KBM-7 (cell line): ENCODE measurements at places on chromosomes 11 and 22.
A peak's percentile ranks its signal among the peaks of the same experiment; 100 is the strongest.

DNA sequence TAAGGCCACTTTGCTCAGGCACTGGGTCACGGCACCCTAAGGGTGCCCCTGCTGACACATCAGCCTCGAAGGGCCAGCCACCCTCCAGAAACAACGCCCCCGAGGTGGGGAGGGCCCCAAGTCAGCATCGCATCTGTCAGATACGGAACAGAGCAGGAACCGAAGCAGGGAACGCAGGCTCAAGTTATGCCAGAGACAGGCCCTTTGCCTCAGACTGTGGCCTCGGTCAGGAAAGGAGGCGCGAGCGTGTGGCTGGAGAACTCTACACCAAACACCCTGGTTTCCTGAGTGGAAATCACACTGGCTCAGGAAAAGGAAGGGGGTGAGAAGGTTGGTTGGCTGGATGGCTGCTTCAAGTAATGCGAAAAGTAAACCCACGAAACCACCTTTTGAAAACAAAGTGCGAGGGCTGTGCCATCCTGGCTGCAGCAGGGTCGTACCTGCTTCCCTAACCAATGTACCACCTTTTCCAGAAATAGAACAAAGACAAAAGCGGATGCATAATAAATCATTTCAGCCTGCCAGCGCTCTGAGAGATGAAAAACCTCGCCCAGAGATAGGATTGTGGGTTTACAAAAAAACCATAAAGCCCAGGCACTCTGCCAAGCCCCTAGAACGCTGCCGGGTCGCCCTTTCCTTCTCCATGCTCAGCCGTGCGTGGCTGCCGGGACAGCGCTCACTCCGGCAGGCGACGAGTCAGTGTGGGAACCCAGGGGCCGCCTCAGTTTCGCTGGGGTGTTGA lies 38.6 kb downstream of the TRMU start:
- DNase-seq = peak; percentile 89

DNA sequence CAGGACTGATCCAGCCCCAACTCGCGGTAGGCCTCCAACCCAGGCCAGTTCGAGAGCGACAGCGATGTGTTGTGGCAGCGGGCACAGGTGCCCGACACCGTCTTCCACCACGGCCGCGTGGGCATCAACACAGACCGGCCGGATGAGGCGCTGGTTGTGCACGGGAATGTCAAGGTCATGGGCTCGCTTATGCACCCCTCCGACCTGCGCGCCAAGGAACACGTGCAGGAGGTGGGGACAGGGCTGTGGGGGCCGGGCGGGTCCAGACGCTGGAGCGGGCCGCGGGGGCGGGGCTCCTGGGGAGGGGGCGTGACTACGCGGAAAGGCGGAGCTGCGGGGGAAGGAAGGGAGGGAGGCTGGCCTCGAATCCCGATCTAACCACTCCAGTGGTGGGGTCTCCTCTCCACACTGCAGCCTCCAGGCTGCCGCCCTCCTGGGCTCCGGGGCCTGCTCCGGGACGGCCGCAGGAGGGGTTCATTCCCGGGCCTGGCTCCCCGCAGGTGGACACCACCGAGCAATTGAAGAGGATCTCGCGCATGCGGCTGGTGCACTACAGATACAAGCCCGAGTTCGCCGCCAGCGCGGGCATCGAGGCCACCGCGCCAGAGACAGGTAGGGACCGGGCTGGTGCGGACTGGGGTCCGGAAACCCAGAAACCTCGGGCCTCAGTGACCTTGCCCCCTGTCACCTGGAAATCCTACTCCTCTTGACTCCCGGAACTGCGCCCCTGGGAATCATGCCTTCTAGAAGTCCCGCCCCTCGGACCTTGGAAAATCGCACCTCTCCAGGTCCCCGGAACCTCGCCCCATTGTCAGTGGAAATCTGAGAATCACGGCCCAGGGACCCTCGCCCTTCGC lies 14.9 kb downstream of the TMEM258 start:
- DNase-seq = no peak

DNA sequence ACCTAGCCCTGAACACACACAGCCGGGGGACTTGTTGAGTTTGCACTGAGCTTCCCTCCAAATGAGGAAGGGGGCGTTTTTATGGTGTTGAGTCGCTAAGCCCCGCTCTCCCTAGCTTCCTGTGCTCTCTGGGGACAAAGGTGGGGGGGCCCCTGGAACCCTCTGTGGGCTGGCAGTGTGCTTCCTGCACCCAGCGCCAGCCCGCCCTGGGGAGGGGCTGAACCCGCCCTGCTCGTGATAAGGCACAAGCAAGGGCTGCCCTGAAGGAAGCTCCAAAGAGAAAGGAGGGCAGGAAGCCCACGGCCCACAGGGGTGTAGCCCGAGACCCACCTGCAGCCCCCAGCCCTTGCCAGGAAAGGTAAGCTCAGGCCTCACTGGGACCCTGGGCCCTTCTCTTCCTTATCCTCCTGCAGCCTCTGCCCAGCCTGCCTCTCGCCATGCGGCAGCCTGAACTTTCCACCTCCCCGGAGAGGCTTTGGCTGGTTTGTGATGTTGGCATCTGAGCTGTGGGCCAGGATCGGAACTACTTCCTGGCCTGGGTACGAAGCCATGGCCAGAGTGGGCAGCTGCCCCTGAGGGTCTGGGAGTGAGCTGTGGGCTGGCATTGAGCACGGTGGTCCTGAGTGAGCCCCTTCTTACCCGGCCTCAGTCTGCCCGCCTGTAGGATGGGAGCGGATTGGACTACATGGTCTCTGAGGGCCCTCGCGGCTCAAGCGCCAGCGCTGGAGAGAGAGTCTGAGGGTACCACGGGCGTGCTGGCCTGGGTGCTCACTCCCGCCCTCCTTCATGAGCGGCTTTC lies at the start of gene FERMT3:
Gene FERMT3 (plus strand): TSS at position 265 of the 799 bp plus-strand sequence. CDS start 644 bp downstream, outside the sequence.
- DNase-seq = peak; percentile 92

GRCh38 chr11:130551388-130551787 lies 102.9 kb downstream of the ADAMTS15 start:
- DNase-seq = no peak

GRCh38 chr11:35234460-35235156 lies 95.6 kb downstream of the CD44 start:
- DNase-seq = no peak

DNA sequence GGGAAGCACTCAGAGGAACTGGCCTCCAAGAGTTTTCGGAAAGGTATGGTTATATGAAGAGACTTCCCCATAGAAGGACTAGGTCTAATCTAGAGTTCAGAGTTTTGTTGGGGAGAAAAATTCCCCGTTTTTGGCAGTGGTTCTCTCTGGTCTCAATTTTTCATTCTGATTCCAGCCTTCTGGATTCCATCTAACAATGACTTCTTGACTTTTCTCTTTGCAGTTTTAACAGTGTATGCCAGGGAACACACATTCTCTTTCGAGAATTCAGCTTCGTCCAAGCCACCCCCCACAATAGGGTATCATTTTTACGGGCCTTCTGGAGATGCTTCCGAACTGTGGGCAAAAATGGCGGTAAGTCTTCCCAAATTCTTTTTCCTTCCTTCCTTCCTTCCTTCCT lies 115.6 kb downstream of the CSTPP1 start:
- no peak for DNase-seq

DNA sequence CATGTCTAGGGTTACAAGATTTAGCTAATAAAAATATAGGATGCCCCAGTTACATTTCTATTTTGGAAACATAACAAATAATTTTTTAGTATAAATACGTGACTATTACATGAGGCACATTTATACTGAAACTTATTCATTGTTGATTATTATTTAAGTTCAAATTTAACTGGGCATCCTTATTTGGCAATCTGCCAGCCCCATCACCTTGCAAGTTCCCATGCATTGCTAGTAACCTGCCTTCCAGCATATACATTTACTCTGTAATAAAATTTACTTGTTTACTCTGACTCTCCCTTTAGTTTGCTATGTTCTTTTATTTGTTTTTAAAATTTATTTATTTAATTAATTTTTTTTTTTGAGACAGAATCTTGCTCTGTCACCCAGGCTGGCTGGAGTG lies 654.9 kb upstream of the CCDC90B start:
- DNase-seq = no peak

DNA sequence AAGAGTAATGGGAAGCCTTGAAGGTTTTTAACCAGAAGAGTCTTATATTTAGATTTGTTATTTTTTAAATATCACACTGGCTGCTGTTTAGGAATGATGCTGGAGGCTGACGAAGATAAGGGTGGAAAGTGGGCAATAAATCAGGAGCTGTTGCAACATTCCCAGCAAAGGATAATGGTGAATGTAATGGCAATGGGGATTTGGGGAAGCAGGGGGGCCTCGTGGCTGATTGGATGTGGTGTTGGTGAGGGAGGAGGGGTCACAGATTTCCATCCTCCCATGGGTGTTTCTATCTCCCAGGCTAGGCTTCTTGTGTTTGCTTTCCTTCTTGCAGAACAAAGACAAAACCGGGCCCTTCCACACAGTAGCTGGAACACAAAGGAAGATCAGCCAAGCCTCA lies 80.8 kb downstream of the PIWIL4 start:
- DNase-seq = no peak

- DNase-seq = no peak
Measured at GRCh38 chr11:70720281-70720680, 322.0 kb downstream of the CTTN start.

- DNase-seq = no peak
Measured at GRCh38 chr11:44243086-44243485, 66.9 kb downstream of the ALX4 start.

DNA sequence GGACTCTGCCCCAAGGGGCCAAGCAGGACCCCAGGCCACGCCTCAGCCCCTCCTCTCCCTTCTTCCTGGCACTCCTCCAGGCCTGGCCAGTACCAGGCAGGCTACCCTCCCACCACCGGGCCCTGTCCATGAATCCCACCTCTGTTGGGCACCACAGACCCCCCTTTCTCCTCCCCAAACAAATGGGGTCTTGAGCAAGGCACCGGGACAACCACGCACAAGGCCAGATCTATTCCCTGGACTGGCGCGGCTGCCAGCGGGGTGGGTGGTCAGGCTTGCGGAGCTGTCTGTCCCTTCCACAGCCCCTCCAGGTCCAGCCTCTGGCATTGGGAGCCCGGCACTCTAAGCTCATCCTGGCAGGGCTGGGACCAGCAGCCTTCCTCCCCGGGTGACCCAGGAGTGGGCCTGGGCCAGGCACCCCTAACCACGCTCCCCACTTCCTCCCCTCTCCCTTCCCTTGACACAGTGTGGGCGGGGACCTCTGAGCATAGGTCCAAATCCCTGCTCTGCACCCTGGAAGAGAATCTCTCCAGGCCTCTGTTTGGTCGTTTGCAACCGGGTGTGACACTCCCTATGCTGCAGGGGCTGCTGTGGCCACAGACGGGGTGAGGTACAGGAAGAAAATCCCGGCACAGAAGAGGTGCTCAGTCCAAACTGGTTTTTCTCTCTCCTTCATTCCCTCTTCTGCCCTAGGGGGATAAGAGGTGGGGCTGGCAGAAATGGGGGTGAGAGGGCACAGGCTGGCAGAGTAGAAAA lies 14.6 kb downstream of the ELFN2 start:
- DNase-seq = no peak

DNA sequence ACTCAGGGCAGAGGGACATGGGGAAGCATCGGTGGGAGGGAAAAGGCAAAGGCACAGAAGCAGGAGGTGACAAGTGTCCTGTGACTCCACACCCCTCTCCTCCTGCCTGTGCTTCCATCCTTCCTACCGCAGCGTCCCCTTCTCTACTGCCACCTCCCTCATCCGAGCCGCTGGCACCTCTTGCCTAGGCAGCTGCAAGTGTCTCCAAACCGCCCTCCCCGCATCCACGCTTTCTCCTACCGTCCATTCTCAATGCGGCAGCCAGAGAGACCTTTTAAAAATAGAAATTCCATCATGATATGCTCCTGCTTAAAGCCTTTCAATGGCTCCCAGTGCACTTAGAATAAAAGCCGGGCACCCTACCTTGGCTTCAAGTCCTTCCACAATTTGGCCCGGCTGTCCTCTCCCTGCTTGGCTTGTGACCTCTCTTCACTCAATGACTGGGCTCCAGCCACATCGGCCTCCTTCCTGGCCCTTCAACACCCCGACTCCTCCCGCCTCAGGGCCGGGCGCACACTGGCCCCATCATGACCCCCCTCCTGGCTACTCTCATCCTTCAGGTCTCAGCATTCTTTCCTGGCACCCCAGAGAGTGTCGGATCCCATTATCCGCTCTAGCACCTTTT lies 16.5 kb downstream of the LRRC10B start:
- DNase-seq = no peak

GRCh38 chr11:3057069-3057963 lies at the start of gene CARS1:
Gene CARS1 (minus strand): TSS chr11:3057423. CDS start chr11:3057367, 56 bp downstream.
- DNase-seq = peak; percentile 94

DNA sequence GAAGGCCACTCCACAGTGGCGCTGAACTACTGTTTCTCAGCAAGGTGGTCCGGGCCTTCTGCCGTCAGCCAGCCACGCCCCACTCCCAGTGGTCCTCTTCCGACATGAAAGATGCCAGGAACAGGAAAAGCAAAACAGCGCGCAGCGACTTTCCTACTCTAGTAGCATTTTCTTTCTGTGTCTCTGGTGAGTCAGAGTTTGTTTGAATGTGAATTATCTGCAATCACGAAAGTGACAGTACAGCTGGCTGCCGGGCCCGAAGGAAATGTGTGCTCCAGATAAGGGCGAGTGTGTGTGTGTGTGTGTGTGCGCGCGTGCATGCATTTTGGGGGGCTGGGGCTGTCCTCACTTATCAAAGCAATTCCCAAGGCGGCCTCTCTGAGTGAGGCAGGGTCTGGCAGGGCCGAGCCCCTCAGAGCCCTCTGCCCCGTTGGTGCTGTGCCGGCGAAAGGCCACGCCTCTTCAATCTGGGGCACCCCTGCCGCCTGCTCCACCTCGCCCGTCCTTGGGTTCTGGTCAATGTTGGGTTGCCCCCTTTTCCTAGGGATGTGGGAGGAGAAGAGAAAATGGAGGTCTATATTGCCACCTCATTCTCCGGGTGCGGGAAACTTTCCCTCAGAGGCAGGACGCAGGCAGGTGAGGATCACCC lies 288.5 kb downstream of the KIRREL3 start:
- DNase-seq = no peak

DNA sequence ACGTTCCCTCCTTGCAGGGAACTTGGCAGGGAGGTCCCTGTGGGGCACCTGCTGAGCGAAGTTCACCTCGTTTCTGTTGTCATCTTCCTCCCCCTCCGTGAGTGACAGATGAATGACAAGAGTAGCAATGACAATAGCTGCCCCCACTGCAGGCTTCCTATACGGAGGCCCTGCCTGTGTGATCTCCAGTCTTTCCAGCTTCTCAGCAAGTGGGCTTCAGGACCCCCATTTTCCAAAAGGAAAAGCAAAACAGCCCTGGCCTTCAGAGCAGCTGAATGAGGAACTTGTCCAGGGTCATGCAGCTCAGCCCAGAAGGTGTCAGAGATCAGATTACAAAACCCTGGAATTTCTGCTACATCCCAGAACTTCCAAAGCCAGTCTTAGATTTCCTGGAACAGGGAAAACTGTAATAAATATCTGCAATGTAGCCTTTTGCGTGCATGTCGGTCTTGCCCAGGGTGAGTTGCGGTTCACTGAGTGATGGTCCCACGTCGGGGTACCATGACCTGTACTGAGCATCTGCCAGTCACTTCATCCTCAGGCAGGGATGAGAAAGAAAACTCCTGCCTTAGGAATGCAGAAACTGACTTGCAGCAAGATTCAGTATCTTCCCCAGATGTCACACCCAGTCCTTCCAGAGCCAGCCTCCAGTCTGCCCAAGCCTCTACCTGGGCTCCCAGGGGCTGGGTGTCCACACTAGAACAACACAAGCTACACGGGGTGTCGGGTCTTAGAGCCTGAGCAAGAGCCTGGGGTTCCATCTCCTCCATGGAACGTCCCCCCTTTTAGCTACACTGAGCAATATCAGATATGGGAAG lies 1457.0 kb downstream of the BRD1 start:
- no peak for DNase-seq
